ENCODE measurements at places on chromosomes 1 and 21.
A peak's percentile ranks its signal among the peaks of the same experiment; 100 is the strongest.

DNA sequence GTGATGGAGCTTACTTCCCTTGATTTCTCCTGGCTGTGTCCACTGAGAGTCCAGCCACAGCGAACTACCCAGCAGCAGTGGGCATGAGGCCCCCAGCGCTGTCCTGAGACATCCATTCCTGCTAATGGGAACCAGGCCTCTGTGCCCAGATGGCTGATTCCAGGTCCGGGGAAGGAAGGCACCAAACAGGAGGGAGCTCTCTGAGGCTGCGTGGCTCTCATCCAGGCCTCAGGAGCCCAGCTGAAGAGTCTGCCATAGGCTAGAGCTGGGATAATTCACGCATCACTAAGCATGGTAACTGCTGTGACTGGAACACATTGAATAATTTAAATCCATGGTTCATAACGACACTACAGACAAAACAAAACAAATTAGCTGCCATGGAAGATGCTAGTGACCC, 24.7 kb upstream of the LRRC47 start:
- no peak for DNase-seq

- no peak for DNase-seq
Observed at GRCh38 chr21:29586696-29587095, 288.0 kb downstream of the BACH1 start.

DNA sequence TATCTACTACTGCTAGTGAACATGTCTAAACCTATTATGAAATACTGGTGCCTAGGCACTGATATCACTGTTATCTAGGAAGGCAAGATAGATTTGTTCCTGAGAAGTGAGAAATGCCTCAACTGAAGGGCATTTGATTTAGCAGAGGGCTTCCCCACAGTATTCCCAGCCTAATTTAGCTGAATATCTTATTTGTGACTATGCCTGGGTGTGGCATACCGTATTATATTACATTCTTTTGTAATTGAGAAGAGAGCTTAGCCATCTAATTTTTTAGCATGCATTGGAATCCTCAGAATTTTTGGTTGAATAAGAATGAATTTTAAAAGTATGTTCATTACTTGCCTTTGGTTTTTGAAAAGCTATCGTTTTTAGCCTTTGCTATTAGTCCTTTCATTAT, 99.1 kb downstream of the ZP4 start:
- no peak for DNase-seq

GRCh38 chr21:36914244-36915013, 52.0 kb downstream of the HLCS start:
- no peak for DNase-seq

GRCh38 chr1:158952416-158952815, 21.1 kb downstream of the PYHIN1 start:
- DNase-seq: peak; percentile 91

- DNase-seq: no peak
Observed at GRCh38 chr1:94707321-94708298, 112.5 kb upstream of the SLC44A3 start.

- no peak for DNase-seq
Observed at GRCh38 chr1:67939186-67939743, 106.0 kb upstream of the GNG12 start.

Measured in OCI-LY7 (cell line).